Effector memory CD8-positive, alpha-beta T cell (primary cell): ENCODE measurements at places on chromosomes 5 and 9.

DNA sequence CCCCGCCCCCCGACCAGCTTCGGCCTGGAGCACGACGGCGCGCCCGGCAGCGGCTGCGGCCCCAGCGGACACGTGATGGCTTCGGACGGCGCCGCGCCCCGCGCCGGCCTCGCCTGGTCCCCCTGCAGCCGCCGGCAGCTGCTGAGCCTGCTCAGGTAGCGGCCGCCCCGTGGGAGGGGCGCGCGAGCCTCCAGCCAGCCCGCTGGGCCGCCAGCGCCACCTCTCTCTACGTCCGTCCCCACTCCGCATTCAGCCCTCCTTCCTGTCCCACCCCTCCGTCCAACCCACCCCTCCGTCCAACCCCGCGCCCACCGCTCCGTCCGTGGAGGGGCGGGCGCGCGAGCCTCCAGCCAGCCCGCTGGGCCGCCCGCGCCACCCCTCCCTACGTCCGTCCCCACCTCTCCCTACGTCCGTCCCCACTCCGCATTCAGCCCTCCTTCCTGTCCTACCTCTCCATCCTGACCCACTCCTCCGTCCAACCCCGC is 6.5 kb downstream of the ADAMTS13 start:
- H3K27me3 ChIP-seq = peaks cover 36% of the 10 kb centered on the region
- H3K36me3 ChIP-seq = peaks cover 5% of the 10 kb centered on the region
- no peak for DNase-seq
- peaks cover 4% of the 10 kb centered on the region for H3K4me1 ChIP-seq
- H3K4me3 ChIP-seq = peak overlapping the region; percentile 65

DNA sequence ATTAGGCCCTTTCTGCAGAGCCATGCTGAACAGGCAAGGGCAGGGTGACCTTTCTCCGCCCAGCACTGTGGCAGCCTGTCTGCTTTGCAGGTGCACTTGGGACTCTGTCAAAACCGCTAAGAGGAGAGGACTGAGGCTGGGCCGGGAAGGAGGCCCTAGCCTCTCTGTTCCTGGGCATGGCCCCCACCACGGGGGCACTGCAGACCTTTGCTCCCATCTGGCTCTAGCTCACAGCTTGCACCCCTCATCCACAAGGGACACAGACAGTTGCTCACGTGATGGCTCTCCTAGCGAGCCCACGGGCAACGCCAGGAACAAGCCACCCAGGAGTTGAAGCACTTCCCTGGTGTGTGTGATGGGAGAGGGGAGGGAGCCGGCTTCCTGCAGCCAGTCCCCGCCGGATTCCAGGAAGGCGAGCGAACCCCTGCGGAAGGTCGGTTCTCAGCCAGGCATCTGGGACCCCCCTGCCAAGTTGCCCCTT is 43.0 kb upstream of the FCN1 start:
- H3K27ac ChIP-seq = no peak overlapping the region
- H3K36me3 ChIP-seq = no peaks in the 10 kb centered on the region
- no peak overlapping the region for H3K4me3 ChIP-seq
- H3K27me3 ChIP-seq = peaks cover 38% of the 10 kb centered on the region
- H3K4me1 ChIP-seq = no peaks in the 10 kb centered on the region
- no peak for DNase-seq

- no peak overlapping the region for H3K27ac ChIP-seq
- peaks cover 17% of the 10 kb centered on the region for H3K27me3 ChIP-seq
- H3K4me1 ChIP-seq = no peaks in the 10 kb centered on the region
- no peak overlapping the region for H3K4me3 ChIP-seq
Observed at GRCh38 chr5:127826011-127826410, 122.8 kb downstream of the CCDC192 start.

DNA sequence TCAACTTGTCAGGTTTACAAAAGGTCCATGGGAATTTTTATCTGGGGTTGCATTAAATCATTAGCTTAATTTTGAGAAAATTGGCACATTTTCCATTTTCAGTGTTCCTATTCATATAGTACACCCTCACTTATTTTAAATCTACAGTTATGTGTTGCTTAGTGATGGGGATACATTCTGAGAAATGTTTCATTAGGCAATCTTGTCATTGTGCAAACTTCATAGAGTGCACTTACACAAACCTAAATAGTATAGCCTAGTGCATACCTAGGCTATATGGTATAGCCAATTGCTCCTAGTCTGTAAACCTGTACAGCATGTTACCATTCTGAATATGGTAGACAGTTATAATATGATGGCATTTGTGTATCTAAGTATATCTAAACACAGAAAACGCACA is 19.8 kb upstream of the FAM151B start:
- DNase-seq = no peak
- H3K27ac ChIP-seq = no peak overlapping the region
- no peaks in the 10 kb centered on the region for H3K27me3 ChIP-seq
- peaks cover 27% of the 10 kb centered on the region for H3K36me3 ChIP-seq
- H3K4me3 ChIP-seq = no peak overlapping the region

DNA sequence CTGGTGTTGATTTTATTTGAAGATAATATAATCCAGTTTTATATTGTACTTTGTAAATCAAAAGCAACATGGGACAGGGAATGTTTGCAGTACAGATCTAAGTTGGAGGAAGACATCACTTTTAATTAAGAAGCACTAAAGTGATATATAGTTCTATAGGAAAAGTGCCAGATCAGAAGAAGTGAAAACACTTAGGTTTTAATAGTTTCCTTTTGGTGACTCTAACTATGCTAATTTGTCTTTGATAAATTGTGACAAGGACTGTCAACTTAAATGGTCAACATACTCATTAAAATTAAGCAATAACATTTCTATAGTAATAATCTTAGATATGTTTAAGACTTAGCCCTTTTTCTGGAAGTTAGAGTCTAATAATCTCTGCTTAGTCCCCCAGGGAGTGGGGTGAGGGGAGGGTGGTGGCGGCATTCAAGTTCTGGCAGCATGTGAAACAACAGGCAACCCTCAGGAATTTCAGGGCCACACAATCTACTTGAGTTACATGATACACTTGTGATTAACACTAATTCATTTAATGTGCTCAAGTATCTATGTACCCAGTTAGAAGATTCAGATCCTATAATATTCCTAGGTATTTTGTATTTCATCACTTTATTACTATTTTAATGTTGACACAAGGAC is 1026.5 kb downstream of the NR2F1-AS1 start:
- H3K4me3 ChIP-seq = no peak overlapping the region
- no peak overlapping the region for H3K27ac ChIP-seq
- H3K27me3 ChIP-seq = no peaks in the 10 kb centered on the region
- H3K36me3 ChIP-seq = no peaks in the 10 kb centered on the region
- no peak for DNase-seq
- H3K4me1 ChIP-seq = no peaks in the 10 kb centered on the region

DNA sequence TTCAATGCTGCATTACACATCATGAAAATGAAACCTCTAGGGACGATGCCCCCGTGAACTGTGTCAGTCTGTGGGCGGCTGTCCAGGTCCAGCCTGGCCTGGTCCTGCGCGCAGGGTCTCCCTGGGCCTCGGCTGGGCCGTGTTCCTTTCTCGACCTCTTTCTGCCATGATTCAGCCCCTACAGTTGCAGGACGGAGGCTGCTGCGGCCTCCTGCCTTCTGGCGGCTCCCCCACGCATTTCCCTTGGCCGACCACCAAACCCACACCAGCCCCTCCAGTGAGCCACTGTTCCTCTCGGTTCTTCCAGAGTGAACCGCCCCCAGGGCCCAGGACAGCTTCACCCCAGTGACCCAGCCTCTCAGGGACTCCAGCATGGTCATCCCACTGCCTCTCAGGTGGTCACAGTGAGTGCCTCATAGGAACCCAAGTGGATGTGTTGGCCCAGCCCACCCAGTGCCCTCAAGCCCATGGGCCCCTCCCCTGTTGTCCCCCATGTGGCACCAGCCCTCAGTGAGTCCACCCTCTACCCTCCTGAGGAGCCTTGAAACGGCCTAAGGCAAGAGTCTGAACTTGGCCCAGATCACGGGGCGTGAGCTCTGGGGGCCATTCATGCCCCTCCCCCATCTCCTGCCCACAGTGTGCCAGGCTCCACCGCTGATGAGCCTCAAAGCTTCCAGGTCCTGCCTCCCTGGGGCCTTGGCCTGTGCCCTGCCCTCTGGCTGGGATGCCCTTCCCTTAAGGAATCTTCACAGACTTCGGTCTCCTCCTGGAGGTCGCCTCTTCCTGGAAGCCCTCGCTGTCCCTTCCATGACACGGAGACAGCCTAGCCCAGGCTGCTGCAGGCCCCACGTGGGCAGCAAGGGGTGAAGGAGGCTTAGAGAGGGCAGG is 10.0 kb upstream of the CLIC3 start:
- peaks cover 18% of the 10 kb centered on the region for H3K36me3 ChIP-seq
- H3K4me1 ChIP-seq = peaks cover 12% of the 10 kb centered on the region
- no peaks in the 10 kb centered on the region for H3K27me3 ChIP-seq
- peak overlapping the region; percentile 74 for H3K27ac ChIP-seq
- DNase-seq = no peak

GRCh38 chr5:101943784-101944183 is 352.3 kb downstream of the SLCO4C1 start:
- H3K27ac ChIP-seq = no peak overlapping the region
- no peaks in the 10 kb centered on the region for H3K27me3 ChIP-seq
- no peaks in the 10 kb centered on the region for H3K36me3 ChIP-seq
- no peak overlapping the region for H3K4me3 ChIP-seq

DNA sequence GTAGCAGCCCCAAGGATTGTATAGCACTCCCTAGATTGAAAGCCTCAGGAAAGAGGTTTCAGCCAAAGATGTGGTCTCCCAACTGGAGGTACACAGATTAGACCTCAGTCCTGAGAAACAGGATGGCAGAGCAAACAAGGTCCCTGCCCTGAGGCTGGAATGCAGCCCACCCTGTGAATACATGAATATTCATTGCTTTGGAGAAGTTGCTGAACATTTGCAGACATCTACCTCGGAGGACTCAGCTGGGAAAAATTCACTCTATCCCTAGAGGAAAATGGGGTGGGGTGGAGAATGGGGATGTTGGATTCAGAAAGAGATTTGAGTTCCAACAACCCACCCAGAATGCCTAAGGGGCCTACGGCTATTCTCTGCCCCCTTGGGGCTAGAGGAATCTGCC is 129.4 kb downstream of the SLIT3 start:
- H3K4me3 ChIP-seq = no peak overlapping the region
- DNase-seq = no peak
- H3K27ac ChIP-seq = no peak overlapping the region
- H3K4me1 ChIP-seq = no peaks in the 10 kb centered on the region
- no peaks in the 10 kb centered on the region for H3K27me3 ChIP-seq
- H3K36me3 ChIP-seq = no peaks in the 10 kb centered on the region

DNA sequence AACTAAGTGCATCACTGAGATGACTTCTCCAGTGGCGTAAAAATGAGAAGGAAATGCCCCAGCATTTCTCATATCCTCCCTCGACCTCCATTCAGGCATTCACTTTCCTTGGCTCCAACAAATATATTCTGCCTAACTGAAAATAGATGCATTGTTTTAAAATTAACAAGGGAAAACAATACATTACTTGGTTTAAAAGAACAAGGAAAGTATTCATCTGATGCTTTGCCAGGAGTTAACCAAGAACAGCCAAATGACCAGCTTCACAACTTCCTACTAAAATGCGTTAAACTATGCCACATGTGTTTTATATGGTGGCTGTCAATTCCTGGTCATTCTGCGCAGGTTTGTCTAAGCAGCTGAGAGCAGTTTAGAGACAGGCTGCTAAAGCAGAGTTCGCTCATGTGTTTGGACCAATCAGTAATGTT is 121.4 kb downstream of the GNAQ start:
- no peak overlapping the region for H3K27ac ChIP-seq
- no peaks in the 10 kb centered on the region for H3K36me3 ChIP-seq
- H3K4me1 ChIP-seq = peaks cover 11% of the 10 kb centered on the region

- no peaks in the 10 kb centered on the region for H3K27me3 ChIP-seq
- peaks cover 43% of the 10 kb centered on the region for H3K4me1 ChIP-seq
- H3K4me3 ChIP-seq = peak overlapping the region; percentile 99
- peaks cover 88% of the 10 kb centered on the region for H3K36me3 ChIP-seq
- H3K27ac ChIP-seq = peak overlapping the region; percentile 97
Observed at GRCh38 chr9:73155968-73156864, 4.6 kb downstream of the ANXA1 start.

GRCh38 chr5:41435276-41435675 is 75.1 kb downstream of the PLCXD3 start:
- H3K36me3 ChIP-seq = no peaks in the 10 kb centered on the region
- no peaks in the 10 kb centered on the region for H3K27me3 ChIP-seq
- H3K4me1 ChIP-seq = no peaks in the 10 kb centered on the region
- no peak overlapping the region for H3K27ac ChIP-seq

- DNase-seq = no peak
- peak overlapping the region; percentile 8 for H3K27ac ChIP-seq
- H3K4me1 ChIP-seq = peaks cover 7% of the 10 kb centered on the region
- no peak overlapping the region for H3K4me3 ChIP-seq
Observed at GRCh38 chr9:92657296-92658094, 12.4 kb downstream of the IPPK start.

DNA sequence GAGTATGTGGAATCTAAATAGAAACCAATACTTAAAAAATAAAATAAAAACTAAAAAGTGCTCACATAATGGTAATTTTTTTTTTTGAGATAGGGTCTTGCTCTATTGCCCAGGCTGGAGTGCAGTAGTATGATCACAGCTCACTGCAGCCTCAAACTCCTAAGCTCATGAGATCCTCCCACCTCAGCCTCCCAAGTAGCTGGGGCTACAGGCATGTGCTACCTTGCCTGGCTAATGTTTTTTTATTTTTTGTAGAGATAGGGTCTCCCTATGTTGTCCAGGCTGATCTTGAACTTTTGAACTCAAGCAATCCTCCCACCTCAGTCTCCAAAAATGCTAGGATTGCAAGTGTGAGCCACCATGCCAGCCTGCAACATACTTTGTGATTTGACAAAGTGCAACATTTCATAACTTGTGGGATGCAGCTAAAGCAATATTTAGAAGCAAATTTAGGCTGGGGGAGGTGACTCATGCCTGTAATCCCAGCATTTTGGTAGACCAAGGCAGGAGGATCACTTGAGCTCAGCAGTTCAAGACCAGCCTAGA is 18.4 kb downstream of the AP3B1 start:
- no peaks in the 10 kb centered on the region for H3K27me3 ChIP-seq
- H3K36me3 ChIP-seq = peaks cover under 1% of the 10 kb centered on the region
- no peak overlapping the region for H3K4me3 ChIP-seq

DNA sequence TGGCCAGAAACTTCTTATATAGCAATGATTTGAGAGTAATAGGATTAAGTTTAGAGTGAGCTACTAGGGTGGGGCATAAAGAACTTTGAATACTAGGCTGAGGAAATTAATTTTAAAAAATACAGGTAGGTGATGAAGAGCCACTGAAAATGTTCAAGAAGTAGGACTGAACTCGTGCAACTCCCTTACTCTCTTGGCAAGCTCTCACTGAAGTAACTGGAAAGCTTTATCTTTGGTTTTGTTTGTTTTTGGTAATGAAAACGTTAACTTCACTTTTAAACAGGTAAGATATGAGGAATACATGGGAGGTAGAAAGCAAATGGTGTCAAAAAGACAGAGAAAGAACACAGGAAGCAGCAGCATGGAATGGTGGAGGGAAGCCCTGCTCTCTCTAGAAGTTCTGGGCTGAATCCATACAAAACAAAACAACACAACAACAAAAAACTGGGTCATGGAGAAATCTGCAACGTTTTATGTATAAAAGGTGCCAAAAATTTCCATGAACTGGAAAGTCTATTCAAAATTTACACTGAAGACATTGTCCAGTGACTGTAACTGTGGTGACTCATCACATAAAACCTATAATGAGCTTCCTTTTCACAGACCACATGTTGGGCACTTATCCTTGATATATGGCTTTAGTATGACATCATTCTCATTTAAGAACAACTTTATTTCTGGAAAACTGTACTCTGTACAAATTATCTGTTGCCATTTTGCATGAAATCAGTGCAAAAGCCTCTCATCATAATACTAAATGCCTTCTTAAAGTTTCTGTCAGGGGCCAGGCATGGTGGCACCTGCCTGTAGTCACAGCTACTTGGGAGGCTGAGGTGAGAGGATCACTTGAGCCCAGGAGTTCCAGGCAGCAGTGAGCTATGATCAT is 91.2 kb upstream of the CHD1 start:
- H3K4me3 ChIP-seq = no peak overlapping the region
- no peaks in the 10 kb centered on the region for H3K36me3 ChIP-seq
- peaks cover 5% of the 10 kb centered on the region for H3K4me1 ChIP-seq
